ENCODE measurements at places on chromosomes 7 and 10. TPM values are rescaled to one million over a fixed set of nuclear protein-coding genes. Genes with fewer than 3 reads are reported as not detected.

GRCh38 chr10:69901022-69901421, 99.3 kb downstream of the COL13A1 start:
- DNase-seq = no peak

The PLCE1 gene
- 0.02 TPM for total RNA-seq

DNA sequence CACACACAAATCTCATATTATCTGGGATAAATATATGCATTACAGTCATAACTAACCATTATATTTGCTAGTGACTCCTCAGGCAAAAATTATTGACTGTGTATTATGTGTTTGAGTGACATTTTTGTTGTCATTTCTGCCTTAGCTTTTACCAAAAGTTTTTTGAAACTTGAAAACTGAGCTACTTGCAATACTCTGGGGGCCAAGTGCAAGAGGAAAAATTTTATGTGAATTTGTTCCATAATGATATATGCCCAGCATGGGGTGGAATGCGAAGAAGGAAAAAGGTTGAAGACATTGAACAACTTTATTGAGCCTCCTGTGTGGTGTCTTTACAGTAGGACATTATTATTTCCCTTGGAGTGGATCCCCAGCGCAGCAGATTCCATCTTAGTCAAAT, 176.8 kb upstream of the FERD3L start:
- no peak for DNase-seq

The CLCN1 gene
- 0.09 TPM for total RNA-seq

DNA sequence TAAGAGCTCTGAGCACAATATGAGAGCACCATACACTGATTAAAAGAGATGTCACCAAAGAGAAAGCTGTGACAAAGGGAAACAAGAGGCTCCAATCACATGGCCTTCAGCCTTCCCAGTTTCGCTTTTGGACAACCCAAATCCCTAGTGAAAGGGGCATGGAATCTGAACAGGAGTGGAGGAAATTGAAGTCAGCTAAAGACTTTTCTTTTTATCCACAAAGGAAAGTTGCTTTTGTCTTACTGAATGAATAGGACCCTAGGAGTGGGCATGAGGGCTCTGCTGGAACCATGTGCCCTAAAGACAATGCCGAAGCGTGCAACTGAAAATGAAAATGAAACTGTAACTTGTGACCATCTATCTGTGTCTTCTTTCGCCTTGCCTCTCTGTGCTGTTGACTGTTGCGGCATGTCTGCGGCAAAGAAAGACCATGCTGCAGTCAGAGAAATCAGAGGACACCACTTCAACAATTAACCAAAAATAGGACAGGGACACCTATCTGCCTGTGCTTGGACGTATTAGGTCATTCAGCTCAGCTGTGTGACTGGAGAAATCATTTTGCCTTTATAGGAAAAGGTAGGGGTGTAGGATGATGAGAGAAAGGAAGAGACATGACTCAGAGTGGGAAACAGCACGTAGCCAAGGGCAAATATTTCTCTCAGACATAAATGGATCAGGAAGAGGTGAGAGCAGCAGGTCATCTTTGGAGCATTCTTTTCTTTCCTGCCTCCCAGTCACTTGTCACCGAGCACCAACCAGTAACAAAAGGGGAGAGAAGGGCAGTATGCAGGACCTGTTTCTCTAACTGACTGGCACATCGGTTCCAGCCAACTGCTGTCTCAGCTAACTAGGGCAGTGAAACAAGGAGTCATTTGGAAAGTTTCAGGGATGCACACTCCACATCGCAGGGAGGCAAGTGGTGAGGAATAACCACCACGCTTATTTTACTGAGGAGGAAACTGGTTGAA, 12.3 kb downstream of the CAV2 start:
- DNase-seq = peak; percentile 16

The FERD3L gene
- total RNA-seq = not detected

- DNase-seq = no peak
Measured at GRCh38 chr7:41536122-41536872, 166.6 kb downstream of the INHBA start.

All from activated CD4-positive, alpha-beta T cell treated with anti-CD3 and anti-CD28 coated beads for 36 hours (primary cell).